ENCODE measurements at places on chromosomes 11 and 22.

GRCh38 chr11:111526501-111526900 is 11.9 kb downstream of the HOATZ start:
- DNase-seq: no peak

DNA sequence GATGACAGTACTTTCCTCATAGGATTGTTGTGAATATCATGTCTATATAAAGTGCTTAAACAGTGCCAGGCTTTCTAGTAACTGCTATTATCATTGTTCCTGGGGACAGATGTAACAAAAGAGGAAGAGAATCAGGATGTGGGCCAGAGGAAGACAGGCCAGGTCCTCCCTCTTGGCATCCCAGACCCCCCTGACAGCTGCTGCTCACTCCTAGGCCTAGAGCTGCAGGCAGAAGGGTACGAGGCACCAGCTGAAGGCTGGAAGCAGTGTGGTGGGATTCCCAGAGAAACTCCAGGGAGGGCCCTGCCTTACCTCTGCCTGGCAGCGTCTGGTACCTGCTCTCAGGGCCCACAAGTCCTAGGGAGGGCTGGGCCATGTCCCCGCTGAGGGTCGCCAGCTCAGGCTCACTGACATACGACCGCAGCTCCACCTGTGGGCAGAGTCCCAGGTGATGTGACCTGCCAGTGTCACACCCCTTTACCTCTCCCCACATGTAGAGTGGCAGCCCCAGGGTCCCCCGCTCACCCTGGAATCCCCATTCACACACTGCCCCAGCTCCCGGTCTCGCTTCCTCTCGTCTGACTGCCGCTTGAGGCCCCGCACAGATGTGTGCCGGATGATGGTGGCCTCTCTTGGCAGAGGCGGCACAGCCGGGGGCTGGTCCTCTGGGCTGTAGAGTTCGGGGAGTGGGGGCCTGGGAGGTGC is 52.2 kb downstream of the C11orf58 start:
- DNase-seq: no peak

DNA sequence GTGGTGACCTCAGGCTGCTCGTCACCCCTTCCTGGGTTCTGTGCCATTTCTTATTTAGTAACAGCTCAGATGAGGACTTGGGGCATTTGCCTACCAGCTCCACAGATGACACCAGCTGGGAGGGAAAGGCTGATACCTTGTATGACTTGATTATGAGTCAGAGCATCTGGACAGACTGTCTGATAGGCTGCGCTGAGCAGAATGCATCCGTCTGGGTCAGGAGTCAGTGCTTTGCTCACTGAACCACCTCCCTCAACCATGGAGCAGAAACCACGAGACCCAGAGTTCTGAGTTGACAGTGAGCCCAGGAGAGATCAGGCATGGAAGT is 6.8 kb downstream of the ST14 start:
- DNase-seq: no peak

DNA sequence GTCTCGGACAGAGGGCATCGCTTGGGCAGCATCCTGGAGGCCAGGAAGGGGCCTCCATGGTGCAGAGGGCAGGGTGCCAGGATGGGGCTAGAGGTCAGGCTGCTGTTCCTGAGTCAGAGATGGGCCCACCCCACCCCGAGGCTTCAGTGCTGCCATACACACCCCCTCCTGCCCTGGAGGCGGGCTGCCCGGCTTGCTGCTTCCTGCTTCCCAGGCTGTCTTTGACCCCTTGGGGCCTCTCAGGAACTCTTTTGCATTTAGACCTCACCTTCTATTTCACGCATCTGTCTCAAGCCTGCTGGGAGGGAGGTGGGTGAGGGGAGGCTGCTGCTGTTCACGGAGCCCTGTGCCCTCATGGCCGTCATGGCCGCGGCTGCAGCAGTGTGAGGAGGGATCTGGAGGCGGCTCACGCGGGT is 6.6 kb upstream of the GRAMD4 start:
- DNase-seq: no peak

DNA sequence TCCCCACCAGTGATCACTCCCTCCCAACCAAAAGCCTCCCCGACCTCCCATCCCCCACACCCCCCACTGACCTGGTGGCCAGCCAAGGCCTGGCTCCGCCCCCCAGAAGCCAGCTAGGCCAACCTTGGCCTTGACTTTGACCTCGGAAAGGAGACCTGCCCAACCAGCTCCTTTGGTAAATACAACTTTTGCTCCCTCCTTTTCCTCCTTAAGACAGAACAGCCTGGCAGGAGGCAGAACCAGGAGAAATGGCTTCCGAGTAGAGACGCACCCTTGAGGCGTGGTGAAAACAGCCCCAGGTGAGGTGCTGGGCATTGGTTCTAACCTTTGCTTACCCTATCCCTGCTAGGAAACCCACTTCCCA is 27.0 kb downstream of the PLEKHA7 start:
- DNase-seq: no peak

GRCh38 chr11:27204529-27204928 is 158.5 kb downstream of the CCDC34 start:
- DNase-seq: no peak

DNA sequence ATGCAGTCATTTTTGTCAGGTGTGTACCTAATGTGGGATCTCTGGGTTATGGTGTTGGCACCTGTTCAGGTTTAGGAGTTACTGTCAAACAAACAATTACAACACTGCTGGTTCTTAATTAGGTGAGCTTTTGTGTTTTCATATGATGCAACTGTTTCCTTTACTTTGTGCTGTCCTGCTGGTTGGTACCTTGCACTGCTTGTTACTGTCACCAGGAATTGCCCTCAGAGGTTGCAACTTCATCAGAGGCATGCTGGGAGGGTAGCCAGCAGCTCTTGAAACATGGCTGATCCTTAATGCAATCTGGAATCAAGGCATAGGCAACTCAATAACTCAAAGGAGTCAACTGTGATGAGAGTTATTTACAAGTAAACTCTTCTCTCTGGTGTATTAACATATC is 400.3 kb downstream of the MIAT start:
- no peak for DNase-seq

GRCh38 chr11:118924591-118925585 is 838 bp downstream of the BCL9L start:
- DNase-seq: peak; percentile 50

DNA sequence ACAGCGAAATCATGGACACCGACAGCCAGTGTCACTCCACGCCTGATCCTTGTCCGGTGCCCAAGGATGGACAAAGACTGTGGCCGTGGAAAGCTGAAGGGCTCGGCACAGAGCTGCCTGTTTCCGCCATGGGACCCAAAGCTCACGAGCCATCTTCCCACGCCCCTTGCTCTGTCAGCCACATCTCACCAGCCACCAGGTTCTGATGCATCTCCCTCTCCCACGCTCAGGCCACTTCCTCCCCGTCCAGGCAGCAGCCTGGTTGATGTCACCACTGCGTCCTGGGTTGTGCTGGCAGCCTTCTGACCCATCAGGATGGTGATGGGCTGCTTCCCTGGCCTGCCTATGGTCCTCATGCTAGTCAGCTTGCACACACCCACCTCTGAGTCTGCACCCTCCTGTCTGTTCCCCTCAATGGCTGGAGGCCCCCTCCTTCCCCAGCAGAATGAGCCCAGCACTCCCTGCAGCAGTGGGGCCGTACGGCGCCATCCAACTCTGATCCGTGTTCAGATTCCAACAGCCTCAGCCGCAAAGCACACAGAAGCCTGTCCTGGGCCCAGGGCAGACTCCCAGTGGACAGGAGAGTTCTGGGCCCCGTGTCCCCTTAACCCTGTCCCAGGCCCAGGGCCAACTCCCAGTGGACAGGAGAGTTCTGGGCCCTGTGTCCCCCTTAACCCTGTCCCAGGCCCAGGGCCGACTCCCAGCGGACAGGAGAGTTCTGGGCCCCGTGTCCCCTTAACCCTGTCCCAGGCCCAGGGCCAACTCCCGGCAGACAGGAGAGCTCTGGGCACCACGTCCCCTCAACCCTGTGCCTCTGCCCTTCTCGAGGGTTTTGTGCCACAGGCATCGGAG is 259.5 kb downstream of the BRD1 start:
- DNase-seq: no peak

DNA sequence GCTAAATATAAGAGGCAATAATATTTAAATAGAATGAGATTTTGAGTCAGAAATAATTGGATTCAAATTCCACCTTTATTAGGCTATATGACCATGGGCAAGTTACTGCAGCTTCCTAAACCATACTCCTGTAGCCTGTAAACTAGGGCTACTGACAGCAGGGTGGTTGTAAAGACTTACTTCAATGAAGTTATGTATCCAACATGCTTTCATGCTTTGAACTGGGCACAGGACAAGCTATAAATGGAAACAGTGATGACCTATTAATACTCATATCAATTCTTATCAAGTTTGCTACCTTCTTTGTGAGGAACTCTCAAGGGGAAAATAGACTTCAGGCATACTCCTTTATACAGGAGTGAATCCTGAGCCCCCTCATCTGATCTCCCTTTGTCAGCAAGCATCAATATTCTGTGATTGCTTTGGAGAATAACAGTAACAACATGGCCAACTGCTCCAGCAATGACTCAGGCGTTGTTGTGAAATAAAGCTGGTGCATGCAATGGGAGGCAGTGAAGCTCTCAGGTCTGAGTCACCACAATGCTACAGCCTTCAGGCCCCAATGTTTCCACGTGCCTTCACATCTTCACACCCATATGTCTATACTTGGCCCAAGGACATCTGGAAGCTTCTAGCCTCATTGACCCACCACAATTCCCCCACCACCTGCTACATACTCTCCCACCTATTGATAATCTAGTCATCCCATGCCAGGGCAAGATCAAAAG is 102.5 kb downstream of the KCNA4 start:
- no peak for DNase-seq

DNA sequence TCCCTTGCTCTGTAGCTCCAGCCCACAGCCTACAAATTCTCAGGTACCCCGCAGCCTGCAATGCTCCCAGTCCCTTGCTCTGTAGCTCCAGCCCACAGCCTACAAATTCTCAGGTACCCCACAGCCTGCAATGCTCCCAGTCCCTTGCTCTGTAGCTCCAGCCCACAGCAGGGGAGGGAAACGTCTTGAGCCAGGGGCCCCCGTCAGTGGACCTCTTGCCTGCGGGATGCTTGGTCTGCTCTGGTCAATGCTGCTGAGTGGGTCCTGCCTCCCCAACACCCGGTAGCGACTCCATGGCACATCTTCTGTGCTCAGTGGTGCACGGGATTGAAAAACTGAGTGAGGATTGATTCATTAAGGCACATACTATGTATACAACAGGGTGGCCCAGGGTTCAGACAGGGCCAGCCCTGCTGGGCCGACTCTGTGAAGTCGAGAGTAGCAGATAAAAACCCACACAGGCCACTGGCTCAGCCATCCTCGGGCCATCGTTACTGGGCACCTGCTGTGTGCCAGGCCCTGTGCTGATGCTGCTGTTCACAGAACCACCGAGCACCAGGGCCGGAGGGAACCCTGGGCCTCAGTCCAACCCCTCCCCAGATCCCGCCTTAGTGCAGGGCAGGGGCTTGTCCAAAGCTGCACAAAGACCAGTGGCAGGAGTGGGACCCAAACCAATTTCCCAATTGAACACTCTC is 69.7 kb downstream of the MYO7A start:
- no peak for DNase-seq

GRCh38 chr11:111549196-111549868 is 8.8 kb downstream of the LAYN start:
- no peak for DNase-seq

GRCh38 chr22:47344414-47344813 is 582.0 kb downstream of the TBC1D22A start:
- DNase-seq: no peak

DNA sequence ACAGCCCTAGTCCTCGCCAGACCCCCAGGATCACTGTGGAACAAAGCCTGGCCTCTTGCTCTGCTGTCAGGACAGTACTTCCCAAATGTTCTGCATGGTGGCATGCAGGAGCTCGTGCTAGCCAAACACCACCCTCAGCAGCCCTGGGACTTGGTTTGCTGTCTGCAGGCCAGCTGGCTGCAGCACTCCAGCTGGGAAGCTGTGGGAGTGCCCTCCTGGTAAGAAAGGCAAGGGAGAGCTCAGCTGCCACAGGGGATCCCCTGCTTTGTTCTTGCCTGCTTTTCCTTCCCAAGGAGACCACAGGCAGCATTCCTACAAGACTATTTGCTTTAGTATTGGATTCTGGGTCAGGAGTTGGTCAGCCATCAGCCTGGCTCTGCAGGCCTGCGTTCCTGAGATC is 27.9 kb downstream of the TCIRG1 start:
- DNase-seq: no peak

DNA sequence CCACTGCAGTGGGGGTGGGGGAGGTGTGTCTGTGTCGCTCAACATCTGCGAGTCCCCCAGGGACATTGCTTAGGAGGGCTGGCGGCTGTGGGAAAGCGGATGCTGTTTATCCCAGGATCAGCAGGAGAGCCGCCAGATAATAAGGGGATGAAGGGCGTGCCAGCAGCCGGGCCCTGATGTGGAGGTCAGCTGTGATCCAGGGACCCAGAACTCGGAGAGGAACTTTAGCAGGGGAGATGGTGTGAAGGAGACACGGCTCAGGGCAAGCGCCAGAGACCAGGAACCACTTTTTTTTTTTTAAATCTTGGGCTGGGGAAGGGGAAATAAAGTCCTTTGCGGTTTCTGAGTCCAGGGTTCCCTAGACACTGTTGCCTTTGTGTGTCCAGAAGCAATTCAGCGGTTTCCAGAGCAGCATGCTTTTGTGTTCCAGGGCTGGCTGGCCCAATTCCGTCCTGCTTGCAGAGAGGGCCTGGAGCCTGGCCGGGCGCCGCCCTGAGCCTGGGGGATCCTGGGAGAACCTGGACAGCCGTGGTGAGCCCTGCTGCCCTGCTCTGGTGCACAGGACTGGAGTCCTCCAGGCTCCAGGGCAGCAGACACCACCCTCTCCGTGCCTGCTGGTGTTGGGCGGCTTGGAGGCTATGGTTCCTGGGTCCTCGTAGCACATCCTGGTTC is at the start of gene GRAMD4:
Gene GRAMD4 (plus strand): TSS at position 557 of the 672 bp plus-strand sequence. CDS start 6,414 bp downstream, outside the sequence.
- peak; percentile 71 for DNase-seq

GRCh38 chr11:83881428-83881827 is 595.3 kb upstream of the CCDC90B start:
- no peak for DNase-seq

DNA sequence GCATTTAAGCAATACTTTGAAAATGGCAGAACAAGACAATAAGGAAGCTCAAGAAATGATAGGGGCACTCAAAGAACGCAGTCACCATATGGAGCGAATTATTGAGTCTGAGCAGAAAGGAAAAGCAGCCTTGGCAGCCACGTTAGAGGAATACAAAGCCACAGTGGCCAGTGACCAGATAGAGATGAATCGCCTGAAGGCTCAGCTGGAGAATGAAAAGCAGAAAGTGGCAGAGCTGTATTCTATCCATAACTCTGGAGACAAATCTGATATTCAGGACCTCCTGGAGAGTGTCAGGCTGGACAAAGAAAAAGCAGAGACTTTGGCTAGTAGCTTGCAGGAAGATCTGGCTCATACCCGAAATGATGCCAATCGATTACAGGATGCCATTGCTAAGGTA is 51.9 kb downstream of the SPECC1L start:
- DNase-seq: no peak

- DNase-seq: no peak
These were observed 145.2 kb upstream of the SYT13 start for GRCh38 chr11:45431046-45432018.

Data from hippocampal formation (tissue), 2 donors.